Esophagus muscularis mucosa (tissue), 4 donors: ENCODE measurements at places on chromosomes 12 and 14. TPM values are rescaled to one million over a fixed set of nuclear protein-coding genes. Genes with fewer than 3 reads are reported as not detected.

VDR gene
- total RNA-seq, result 0.42 TPM

PHETA1 gene
- total RNA-seq, result 9.3 TPM

E2F7 gene
- total RNA-seq, result not detected

ARL6IP4 gene
- total RNA-seq, result 318 TPM

SIX1 gene
- 0.46 TPM for total RNA-seq

CLEC4D gene
- total RNA-seq, result not detected

TNS2 gene
- 204 TPM for total RNA-seq

FSCB gene
- not detected for total RNA-seq

LALBA gene
- total RNA-seq, result not detected

TBX5 gene
- total RNA-seq, result 21.7 TPM

LGR5 gene
- total RNA-seq, result not detected

HOXC12 gene
- not detected for total RNA-seq

CYP27B1 gene
- not detected for total RNA-seq

RPL10L gene
- total RNA-seq, result not detected

HNF1A gene
- total RNA-seq, result not detected

CDCA3 gene
- 1.7 TPM for total RNA-seq

AKAP3 gene
- total RNA-seq, result 0.39 TPM

SDR9C7 gene
- 0.40 TPM for total RNA-seq

ESRRB gene
- total RNA-seq, result not detected

LYZ gene
- total RNA-seq, result 53.2 TPM

OR4E1 gene
- total RNA-seq, result not detected

WDR20 gene
- 25.0 TPM for total RNA-seq

HOXC9 gene
- total RNA-seq, result not detected

CLEC1A gene
- 5.5 TPM for total RNA-seq

OLR1 gene
- total RNA-seq, result 0.40 TPM

FGF6 gene
- not detected for total RNA-seq

DCN gene
- 2,089 TPM for total RNA-seq

ETFBKMT gene
- total RNA-seq, result 5.1 TPM

SPRYD4 gene
- 1.7 TPM for total RNA-seq

TAS2R30 gene
- total RNA-seq, result 5.8 TPM

KRT75 gene
- total RNA-seq, result not detected

MIP gene
- total RNA-seq, result not detected

IL22 gene
- total RNA-seq, result not detected

DIO2 gene
- total RNA-seq, result 31.5 TPM

PAPLN gene
- 22.7 TPM for total RNA-seq

NAV3 gene
- total RNA-seq, result 9.6 TPM

KRT2 gene
- not detected for total RNA-seq

GPR68 gene
- 4.1 TPM for total RNA-seq

SERPINA12 gene
- not detected for total RNA-seq

PPP2R5E gene
- total RNA-seq, result 30.7 TPM

CACNA1C gene
- total RNA-seq, result 104 TPM
